ENCODE measurements at places on chromosomes 3 and 15.
A peak's percentile ranks its signal among the peaks of the same experiment; 100 is the strongest.

DNA sequence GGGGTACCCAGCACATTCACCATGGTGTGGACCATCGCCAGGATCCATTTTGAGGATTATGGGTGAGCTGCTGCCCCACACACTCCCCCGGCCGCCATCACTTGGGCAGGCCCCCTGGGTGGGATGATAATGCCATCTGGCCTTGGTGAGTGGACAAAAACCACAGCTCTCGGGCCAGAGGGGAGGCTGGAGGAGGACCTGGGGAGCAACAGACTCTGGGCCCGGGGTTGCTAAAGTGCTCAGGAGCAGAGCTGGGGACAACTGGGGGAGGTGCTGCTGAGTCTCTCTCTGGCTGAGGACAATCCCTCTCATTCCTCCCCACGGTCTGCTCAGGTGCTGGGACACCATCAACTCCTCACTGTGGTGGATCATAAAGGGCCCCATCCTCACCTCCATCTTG lies 29.0 kb downstream of the VIPR1 start:
- no peak for DNase-seq

DNA sequence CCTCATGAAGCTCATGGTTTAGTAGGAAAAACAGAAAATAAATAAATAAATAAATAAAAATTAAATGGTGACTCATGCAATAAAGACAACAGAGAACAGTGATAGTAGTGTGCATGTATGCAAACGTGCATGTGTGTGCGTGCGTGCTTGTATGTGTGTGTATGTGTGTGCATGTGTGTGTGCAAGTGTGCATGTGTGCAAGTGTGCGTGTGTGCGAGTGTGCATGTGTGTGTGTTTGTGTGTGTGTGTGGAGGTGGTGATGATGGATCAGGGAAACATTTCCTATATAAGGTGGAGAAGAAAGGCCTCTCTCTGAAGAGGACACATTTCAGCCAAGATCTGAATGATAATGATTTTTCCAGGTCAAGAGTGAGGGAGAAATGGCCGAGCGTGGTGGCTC lies 47.2 kb downstream of the CACNA2D3 start:
- no peak for DNase-seq

DNA sequence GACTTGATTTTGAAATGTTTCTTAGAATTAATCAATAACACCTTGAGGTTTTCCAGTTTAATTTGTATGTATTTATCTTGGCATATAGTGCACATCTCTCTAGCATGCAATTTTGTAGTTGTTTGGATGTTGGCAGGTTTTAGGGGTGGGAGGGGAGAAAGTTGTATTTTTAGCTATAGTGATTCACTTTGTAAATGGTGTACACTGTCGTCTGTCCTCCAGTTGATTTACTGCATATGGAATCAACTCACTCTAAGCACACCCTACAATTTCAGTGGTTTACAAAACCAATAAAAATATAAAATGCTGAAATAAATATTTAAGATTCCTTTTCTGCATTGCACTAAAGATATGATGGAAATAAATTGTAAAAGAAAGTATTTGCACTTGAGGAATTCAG lies 199.1 kb downstream of the CDIN1 start:
- DNase-seq: no peak

- no peak for DNase-seq
Observed at GRCh38 chr3:62990704-62991413, 115.6 kb upstream of the CADPS start.

DNA sequence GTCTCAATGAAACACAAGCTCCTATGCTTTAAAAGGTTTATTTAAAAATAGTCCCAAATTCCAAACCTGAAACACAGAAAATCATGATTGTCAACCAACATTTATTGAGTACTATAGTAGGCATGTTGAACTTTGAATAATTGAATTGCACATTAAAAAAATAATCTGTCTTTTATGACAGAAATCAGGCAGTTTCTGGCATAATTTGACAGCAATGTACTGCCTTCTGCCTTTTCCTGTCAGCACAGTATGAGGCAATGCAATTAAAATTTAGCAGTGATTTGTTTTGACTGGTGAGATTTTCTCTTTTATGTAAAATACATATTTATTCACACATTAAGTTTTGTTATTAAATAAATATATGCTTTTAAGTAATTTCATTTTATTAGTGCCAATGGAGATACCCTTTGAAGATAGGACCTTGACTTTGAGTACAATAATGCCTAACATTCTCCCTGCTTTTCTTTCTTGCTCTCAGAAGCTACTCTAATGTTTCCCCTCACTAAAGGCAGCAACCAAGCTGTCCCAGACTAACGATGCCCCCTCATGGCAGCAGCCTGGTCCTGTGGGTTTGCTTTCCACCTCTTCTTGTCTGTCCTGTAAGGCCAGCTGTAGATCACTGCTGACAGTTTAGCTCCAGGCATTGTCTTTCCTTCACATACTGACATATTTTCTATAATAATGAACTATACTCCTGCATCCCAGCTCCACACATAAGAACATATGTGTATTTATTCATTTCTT lies 346.7 kb downstream of the IL20RB start:
- no peak for DNase-seq

- DNase-seq: no peak
Observed at GRCh38 chr15:67992834-67993233, 61.3 kb upstream of the PIAS1 start.

DNA sequence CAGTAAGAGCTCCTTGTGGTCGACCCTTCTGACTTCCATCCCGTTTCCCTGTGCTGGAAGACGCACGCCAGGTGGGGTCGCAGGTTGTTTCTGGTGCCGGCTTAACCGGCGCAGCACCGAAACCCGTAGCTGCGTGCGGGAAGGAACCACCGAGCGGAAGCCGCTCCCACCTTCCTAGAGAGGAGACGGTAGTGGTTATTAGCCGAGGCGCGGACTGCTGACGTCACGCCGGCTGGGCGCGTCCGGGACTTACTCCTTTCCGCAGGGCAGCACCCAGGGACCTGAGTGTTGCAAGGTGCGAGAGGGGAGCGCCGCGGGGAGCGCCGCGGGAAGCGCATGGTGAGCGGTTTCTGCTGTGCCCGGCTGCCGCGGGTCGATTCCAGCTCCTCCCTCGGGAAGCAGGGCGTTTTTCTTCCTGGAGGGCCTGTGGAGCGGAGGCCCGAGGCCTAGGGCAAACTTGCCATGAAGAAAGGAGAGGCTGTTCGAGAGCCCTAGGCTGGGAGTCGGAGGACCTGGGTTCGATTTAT lies at the start of gene ZNF501:
Gene ZNF501, plus strand, starts transcription at position 252 of the 527 bp plus-strand sequence. CDS start 4,787 bp downstream, outside the sequence.
- DNase-seq: peak; percentile 85

DNA sequence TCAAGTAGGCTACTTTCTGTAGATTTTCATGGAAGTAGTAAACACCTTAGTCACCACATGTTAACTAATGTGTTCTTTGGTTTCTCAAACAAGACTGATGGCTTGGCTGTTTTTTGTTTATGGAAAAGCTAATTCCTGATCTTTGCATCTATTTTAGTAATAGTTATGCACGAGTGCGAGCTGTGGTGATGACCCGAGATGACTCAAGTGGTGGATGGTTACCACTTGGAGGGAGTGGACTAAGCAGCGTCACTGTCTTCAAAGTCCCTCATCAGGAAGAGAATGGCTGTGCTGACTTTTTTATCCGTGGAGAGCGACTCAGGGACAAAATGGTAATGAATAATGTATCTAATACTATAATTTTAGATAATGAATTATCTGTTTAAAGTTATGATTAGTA lies 46.6 kb downstream of the SPRED1 start:
- peak; percentile 28 for DNase-seq

- DNase-seq: no peak
Observed at GRCh38 chr3:411226-411625, 214.7 kb downstream of the CHL1 start.

- peak; percentile 33 for DNase-seq
Observed at GRCh38 chr3:189898559-189899153, 222.0 kb downstream of the P3H2 start.

DNA sequence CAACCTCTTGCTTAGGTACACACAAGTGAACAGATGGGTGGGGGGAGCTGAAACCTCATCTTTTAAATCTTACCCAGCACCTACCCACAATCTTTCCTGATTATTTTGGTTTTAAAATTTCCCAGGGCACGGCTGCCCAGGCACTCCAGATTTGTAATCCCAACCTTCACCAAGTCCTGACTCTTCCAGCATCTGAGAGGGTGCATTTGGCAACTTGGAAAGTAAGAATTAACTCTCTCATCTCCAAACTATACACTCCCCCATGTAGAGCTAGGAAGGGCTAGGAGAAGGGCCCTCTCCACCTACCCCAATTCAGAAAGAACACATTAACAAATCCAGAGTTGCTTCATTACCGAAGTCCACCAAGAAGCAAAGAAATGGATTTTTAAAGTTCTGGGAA lies 41.7 kb upstream of the PRICKLE2 start:
- no peak for DNase-seq

DNA sequence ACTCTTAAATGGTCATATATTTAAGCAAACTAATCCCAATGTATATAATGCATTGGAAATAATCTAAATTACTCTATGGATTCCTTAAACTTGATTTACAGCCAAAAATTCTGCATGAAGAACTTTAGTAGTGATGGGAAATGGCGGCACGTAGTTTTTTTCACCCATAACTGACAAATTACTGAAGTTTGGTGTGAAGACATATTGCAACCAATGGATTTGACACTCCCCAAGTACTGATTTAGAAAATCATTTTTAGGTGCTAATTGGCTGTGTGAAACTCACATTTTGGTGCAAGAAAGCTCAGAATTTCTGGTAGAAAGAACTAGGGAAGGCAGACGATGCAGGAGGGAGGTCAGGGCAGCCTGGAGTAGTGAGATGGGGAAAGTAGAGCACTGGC lies 19.3 kb upstream of the TMEM108 start:
- no peak for DNase-seq

DNA sequence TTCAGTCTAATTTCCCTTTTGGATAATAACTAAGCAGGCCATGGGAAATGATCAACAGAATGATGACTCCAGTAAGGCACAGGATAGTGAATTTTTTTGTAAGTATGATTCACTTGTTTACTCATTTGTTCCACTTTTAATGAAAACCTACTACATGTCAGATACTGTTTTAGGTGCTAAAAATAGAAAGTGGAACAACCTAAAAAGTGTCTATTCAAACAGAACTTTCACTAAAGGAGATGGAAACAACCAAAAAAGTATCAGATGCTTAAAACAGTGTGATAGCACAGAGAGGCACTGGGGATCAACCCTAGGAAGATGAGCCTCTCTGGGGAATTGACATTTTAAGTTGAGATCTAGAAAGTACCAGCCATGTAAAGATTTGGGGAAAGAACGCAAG lies 11.1 kb downstream of the RYK start:
- peak; percentile 72 for DNase-seq

DNA sequence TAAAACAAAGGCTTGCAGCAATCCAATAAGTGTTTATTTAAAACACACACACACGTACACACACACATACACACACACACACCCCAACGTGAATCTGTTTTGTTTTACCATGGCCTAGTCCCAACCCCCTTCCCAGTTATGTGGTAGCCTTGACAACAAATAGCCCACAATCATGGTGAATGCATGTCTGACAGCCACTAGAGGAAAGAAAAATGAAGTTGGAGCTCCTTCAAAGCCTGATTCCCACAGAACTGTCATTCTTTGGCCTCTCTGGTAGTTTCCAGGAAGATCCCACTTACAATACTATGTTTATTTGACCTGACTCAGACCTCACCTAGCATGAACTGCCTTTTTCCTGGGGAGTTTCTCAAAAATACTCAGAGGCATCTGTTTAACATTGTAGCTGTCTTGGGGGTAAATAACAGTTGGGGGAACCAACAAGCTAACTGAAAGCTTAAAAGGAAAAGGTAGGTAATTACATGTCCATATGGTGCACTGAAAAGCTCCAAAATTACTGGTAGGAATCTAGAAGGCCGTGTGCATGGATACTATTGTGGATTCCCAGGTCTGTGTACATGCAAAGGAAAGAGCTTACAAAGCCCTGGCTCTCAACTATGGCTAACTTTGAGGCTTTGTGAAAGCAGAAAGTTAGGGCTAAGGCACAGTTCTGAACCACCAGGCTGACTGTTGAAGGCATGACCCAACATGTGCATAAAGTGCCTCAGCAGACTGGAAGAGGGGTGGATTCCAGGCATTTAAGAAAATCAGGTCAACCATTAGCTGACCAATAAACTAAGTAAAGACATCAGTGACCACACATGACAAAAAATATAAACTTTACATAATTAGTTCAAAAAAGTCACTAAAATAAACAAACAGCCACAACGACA lies 65.3 kb downstream of the FAIM start:
- DNase-seq: no peak

DNA sequence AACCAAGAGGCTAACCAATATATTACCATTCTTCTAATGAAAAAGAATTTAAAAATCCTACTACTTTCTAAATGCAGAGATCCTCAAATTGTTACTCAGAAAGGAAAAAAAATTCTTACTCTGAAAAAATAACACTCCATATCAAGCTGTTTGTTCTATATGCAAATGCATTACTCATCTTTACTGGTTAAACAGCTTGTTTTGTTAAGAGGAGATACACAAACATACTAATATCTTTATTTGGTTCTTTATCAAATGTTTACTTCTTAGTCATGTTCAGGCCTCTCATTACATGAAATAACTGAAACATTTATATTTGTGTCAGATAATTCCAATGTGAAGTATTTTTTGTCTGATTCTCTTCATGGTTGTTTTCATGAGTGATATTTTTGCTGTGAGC lies 146.8 kb downstream of the PCCB start:
- no peak for DNase-seq

Measured in inflammatory macrophage treated with lipopolysaccharide for 4 hours (primary cell).